ENCODE measurements at places on chromosomes 7 and 10.

DNA sequence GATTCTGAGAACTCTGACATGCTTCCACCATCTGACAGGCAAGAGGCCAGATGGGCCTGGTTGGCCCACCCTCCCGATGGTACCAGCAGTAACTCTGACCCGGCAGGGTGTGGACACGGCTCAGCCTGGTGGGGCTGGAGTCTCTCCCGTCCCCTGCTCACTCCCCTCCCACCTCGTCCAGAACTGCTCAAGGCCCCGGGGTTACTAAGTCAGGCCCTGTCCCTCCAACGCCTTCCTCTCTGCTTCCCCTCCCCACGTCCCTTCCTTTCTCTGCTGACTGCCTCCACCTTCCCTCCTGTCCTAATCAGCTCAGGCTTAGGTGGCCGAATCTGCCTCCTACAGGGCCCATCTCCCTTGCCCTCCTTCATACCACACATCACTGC lies 12.5 kb downstream of the CALML5 start:
- no peak for DNase-seq

- no peak for DNase-seq
Observed at GRCh38 chr7:24231493-24231892, 52.5 kb upstream of the NPY start.

GRCh38 chr7:1848911-1849311 lies 178.8 kb downstream of the ELFN1 start:
- no peak for DNase-seq

GRCh38 chr10:15253951-15254807 lies 85.7 kb upstream of the NMT2 start:
- no peak for DNase-seq

- DNase-seq: no peak
Observed at GRCh38 chr10:46548498-46549090, 7.9 kb downstream of the GPRIN2 start.

GRCh38 chr10:60114765-60115586 lies 208.6 kb upstream of the CCDC6 start:
- no peak for DNase-seq

- DNase-seq: no peak
Observed at GRCh38 chr10:91042069-91042468, 121.2 kb upstream of the ANKRD1 start.

DNA sequence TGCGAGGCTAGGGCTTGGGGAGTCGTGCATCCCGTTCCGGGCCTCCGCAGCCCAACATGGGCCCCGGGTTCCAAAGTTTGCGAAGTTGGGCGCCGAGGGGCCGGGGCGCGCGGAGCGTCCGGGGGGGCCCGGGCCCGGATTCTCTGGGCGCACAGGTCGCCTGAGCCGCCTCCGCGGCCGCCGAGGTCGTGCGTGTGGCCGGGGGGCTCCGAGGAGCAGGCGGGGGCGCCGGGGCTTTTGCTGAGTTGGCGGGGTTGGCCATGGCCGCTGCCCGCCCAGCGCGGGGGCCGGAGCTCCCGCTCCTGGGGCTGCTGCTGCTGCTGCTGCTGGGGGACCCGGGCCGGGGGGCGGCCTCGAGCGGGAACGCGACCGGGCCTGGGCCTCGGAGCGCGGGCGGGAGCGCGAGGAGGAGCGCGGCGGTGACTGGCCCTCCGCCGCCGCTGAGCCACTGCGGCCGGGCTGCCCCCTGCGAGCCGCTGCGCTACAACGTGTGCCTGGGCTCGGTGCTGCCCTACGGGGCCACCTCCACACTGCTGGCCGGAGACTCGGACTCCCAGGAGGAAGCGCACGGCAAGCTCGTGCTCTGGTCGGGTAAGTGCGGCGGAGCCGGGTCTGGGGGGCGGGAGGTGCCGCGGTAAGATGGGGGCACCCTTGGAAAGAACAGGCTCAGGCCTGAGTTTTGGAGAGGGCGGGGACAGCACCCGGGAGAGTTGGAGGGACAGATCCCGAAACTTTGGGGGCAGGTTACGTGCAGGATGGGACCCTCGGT lies 643 bp downstream of the SMO start:
- no peak for DNase-seq

- DNase-seq: no peak
Observed at GRCh38 chr7:115356999-115357702, 435.3 kb downstream of the MDFIC start.

GRCh38 chr10:117419921-117420320 lies 44.7 kb upstream of the PDZD8 start:
- DNase-seq: no peak

DNA sequence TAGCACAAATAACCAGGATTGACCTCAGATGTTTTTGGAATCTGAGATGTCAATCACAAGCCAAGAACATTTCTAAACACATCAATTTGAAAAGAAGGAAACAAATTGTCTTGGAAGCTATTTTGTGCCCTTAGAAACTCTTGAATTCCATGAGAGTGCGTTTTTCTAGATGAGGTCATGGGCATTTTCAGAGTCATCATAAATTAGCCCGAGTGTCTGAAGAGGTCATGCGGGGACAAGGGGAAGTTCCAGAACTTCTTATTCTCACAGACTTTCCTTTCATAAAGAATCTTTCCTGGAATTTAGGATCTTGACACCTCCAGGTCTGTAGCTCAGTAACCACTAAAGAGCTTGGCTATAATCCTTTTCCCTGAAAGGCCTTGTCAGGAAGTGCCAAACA lies 28.2 kb downstream of the IL2RA start:
- no peak for DNase-seq

DNA sequence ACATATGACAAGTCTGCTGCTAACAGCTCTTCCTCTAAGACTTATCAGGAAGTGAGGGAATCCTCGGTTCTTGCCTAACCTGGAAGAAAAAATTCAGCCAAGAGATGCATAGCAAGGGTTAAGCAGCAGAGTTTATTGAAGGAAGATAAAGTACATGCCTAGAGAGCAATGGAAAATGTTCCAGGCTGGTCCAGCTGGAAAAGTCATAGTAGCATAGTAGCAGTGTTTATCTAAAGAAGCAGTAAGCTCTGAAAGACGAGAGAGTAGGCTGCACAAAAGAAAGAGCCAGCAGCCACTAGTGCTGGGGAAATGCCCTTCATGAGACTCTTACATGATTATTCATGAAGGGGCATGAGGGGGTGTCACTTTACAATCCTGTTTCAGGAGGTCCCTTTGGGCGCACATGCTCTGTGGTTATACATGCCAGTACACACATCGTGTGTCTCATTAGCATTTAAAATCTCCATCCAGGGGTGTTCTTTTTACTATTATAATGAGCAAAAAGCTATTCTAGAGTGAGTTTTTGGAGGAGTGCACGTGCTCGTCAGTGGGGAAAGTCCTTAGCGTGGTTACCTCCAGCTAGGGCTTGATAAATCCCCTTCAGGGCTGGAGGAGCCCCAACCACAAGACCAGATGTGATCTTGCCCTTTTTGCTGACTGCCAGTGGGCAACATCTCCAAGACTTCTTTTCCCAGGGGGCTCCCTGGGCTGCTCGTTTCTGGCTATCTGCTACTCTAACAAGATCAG lies 716.1 kb downstream of the PARD3 start:
- no peak for DNase-seq

DNA sequence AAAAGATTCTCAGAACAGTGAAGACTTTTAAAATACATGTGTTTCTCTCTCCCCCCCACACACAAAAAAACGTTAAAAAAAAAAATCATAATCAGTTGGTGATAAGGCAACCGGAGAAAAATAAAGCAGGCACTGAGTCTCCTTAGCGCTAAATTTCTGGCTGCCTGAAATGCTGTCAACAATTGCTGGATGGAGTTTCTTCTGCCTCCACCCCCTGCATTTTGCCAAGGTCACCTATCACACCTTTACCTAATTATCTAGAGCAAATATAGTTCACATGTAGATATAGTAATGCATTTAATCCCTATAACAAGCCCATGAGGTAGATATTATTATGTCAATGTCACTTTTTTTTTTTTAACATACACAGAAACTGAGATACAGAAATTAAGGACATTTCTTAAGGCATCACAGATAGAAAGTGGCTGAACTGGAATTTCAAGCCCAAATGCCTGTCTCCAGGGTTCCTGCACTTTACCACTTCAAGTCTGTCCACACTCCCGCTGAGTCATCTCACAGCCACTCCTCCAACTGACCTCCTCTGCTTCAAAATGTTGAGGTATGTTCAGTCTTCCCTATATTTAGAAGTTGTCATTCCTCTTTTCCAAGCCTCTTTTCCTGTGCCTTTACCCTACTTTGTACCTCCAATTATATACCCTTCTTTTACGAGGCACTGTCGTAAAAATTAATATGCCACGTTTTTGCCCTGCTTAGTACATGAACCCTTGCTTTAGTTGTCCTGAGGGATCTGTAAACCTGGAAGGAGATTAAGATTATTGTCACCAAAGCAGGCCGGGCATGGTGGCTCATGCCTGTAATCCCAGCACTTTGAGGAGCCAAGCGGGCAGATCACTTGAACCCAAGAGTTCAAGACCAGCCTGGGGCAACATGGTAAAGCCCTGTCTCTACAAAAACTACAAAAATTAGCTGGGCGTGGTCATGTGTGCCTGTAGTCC lies 72.8 kb upstream of the MPP7 start:
- no peak for DNase-seq

Data from activated CD4-positive, alpha-beta memory T cell treated with anti-CD3 and anti-CD28 coated beads for 36 hours (primary cell).